Right renal cortex interstitium (tissue), 3 donors: ENCODE measurements at places on chromosomes 5 and 9.

DNA sequence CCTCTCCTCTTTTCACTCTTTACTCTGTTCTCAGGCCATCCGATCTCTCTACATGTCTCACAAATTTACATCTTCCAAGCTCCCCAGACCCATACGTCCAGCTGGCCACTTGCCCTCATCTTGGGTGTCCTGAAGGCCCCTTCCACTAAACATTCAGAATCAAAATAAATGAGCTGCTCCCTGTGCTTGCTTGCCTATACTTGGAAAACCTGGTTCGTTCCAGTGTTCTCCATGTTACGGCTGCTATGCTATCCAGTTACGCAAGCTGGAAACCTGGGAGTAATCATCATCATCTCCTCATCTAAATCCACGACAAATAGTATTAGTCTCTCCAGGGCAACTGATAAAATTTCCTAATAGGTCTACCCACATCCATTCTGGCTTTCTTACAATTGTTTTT is 165.0 kb upstream of the FBXL17 start:
- no peak for DNase-seq

GRCh38 chr9:133821601-133822429 is 83.7 kb upstream of the SARDH start:
- no peak for DNase-seq

GRCh38 chr5:1125030-1125357 is 13.1 kb upstream of the SLC12A7 start:
- no peak for DNase-seq

- no peak for DNase-seq
Observed at GRCh38 chr9:31135567-31135966, 1248.9 kb upstream of the ACO1 start.

- no peak for DNase-seq
Observed at GRCh38 chr9:95580812-95581761, 64.3 kb upstream of the PTCH1 start.

DNA sequence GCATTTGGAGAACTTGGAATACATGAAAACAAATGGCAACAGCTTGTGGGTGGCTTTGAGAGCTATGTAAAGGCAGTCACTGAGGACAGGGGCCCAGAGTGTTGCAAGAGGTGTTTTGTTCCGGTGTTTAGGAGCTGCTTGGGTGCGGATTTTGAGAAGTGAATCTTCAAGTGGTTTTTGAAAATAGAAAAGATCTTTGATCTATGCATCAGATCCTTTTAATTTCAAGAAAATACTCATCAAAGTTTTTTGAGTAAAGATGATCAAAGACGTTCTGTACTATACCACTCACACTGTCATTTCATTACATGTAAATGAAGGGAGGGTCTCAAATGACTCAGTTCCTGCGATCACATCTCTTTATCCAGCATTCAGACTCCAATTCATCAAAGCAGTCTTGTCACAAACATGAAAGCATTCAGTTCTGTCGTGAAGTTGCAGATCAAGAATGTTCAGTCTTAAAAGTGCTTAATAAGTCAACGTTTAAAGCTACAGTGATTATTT is 112.5 kb downstream of the WDR41 start:
- no peak for DNase-seq

DNA sequence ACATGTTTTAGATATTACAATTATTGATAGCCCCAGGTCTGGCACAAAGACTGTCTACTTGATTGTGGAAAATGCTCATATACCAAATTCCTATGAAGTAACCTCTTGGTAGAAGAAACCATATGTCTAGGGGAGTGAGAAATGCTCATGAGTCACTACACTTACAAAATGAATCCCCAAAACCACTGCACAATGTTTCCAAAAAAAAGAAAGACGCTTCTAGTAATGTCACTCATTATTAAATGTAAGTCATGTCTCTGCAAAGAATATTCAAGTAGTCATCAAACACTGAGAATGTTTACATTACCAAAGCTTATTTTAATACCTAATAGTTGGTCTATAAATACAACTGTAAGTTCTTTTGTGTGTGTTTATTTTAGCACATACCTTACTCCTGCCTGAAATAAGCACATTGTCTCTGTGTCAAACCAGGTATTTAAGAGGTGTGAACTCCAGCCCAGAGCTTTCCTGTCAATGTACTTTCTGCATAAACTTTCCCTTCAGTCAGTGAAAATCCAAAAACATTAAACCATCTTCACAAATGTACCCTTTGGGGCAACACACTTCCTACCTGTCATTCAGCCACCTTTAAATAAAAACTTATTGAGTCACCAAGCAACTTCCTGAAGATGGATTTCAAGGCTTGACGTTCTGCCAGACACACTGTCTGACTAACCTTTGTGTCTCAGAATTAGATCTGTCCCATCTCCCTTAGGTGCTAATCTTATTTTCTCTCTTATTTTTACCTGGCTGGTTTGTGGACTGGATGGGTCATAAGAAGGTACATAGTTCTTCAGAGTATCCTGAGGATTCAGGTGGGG is 194.0 kb downstream of the NFIB start:
- DNase-seq: no peak

- DNase-seq: no peak
Observed at GRCh38 chr5:6713274-6714225, at the start of gene TENT4A. Gene TENT4A, plus strand, starts transcription at chr5:6713432. Its CDS starts 552 bp downstream, at chr5:6713984.

- DNase-seq: no peak
Observed at GRCh38 chr9:2411459-2412215, 209.9 kb upstream of the VLDLR start.

DNA sequence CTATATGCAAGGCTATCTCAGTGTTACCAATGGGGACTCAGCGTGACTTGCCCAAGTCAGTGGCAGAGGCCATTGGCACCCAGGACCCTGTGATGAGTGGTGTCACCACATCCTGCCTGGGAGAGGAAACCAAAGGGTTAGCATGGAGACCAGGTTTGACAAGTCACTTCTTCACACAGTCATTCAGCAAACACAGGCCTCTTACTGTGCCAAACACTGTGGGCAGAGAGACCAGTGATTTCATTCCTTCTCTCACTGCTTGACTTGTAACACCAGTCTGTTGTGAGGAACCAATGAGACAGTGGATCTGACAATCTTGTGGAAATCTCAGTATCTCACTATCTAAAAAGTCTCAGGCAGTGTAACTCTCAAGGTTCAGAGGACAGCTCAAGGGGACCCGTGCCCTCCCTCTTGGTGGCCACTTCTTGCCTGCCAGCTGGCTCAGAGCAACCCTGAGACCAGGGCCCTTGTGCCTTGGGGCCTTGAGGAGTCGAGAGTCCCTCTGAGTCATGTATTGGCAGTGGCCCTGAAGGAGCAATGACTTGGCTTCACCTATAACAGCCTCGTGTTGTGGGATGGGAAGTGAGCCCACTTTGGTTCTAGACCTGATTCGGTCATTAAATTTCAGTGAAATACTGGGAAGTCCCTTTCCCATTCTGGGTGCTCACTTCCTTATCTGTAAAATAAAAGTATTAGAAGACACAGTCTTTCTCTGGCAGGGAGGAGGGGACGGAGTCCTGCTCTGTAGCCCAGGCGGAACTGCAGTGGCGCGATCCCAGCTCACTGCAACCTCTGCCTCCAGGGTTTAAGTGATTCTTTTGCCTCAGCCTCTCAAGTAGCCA is 1.6 kb downstream of the FABP6 start:
- DNase-seq: no peak

DNA sequence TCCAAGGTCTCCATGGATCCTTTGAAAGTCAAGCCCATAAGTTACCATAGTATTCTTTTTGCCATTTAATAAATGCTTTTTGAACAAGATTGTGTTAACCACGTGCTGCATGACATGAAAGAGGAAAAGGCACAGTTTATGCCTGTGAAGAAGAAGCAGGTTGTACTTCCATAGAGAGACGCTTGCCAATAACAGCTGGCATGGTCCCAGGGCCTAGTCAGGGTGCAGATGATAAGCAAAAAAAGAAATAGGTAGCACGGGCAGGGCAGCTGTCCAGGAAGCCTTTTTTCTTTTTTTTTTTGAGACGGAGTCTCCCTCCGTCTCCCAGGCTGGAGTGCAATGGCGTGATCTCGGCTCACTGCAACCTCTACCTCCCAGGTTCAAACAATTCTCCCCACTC is 71.8 kb upstream of the CLINT1 start:
- no peak for DNase-seq
